Activated T-helper 1 cell treated with anti-CD3 and anti-CD28 coated beads, Interleukin-12 subunit alpha, Interleukin-12 subunit beta, Interleukin-2, Interleukin-4 antibody, amounts not matched to agents 30 ng/mL and 10 ng/mL and 1 ng/mL, durations not matched to agents 14 hours and 24 hours and 36 hours (primary cell): ENCODE measurements at places on chromosomes 6 and 20.

GRCh38 chr6:37311741-37312473 lies 41.9 kb upstream of the RNF8 start:
- no peak for DNase-seq

DNA sequence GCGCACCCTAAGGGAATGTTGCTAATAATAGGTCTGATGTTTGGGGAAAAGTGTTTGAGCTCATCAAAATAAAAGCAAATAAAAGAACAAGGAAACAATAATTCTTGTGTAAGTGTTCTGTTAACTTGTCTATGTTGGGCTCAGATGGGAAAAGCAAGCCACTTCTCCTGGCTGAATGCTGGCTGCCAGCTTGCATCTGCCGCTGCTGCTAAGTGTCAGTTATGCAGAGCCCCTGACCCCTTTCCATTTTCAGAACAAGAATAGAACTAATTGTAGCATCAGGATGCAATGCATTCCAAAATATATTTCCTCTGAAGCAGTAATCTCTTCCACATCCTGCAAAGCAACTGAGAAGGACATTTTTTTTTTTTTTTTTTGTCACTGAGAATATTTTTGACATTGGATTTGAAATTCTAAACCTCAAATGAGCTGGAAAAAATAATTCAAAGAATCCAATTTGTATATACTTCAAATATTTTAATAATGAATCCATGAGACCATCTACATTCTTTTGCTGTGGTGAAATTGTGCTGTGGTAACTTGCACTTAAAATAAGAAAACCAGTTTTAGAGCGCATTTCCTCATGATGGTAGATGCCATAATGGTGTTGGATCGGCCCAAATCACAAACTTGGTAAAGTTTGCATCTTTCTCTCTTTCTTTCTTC lies 43.9 kb upstream of the DEK start:
- DNase-seq, result no peak

- no peak for DNase-seq
These were observed 29.8 kb downstream of the UST start for GRCh38 chr6:148776321-148777308.

GRCh38 chr6:33578588-33579011 lies 1.5 kb downstream of the BAK1 start:
- peak; percentile 65 for DNase-seq

- DNase-seq, result no peak
These were observed 88.3 kb downstream of the DLGAP4 start for GRCh38 chr20:36394340-36394965.

- no peak for DNase-seq
These were observed 51.0 kb upstream of the SENP6 start for GRCh38 chr6:75550544-75551167.

- DNase-seq, result no peak
These were observed 34.9 kb downstream of the ERMARD start for GRCh38 chr6:169786349-169786748.

DNA sequence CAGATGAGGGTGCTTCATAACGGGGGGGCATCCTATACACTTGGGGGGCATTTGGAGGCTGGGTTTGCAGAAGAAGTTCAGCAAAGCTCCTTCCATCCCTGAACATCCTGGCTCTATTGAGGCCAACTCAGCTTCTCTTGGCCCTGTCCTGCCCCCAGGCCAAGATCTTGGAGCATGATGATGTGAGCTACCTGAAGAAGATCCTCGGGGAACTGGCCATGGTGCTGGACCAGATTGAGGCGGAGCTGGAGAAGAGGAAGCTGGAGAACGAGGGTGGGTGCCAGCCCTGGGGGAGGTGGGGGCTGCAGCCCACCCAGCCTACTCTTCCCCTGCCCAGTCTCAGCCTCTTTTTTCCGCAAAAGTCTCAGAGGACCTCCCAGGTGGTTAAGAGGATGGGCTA lies 17.2 kb downstream of the GDAP1L1 start:
- DNase-seq, result no peak

- DNase-seq, result no peak
These were observed 93.8 kb downstream of the OPN5 start for GRCh38 chr6:47875593-47875992.

DNA sequence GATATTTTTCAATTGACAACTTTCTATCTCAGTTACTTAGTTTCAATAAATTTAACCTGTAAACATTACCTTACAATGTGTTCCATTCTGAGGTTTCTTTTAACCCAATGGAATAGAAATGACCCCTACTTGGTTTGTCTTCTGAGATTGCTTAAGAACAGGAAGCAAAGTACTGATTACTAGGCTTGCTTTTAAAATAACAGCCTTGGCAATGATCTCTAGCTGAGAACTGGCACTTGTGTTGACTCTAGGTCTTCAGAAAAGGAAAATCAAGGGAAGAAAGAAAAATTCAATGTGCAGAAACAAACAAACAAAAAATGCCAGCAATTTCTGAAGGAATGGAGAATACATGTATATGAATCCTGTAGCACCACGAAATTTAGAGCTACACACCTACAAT lies 66.1 kb downstream of the SYNE1 start:
- DNase-seq, result no peak

- DNase-seq, result no peak
These were observed 28.3 kb upstream of the OCSTAMP start for GRCh38 chr20:46578745-46579144.

DNA sequence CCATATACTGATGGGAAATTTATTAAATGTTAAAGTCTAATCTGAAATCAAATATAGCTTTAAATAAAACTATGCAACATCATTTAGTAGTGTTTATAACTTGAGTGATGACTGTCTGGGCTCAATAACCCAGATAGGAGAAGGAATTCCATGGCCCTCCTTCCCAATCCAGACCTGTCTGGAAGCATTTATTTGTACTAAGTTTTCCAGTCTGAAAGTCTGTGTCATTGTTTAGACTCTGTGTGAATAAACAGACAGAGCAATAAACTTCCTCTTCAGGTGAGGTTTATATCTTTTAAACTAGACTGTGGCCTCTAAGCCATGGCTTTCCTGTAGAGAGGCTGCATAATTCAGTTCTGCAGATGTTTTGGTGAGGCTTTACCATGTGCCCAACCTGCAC lies 176.4 kb downstream of the SOX4 start:
- DNase-seq, result no peak

- DNase-seq, result no peak
These were observed 90.0 kb upstream of the INSM1 start for GRCh38 chr20:20277894-20278335.

DNA sequence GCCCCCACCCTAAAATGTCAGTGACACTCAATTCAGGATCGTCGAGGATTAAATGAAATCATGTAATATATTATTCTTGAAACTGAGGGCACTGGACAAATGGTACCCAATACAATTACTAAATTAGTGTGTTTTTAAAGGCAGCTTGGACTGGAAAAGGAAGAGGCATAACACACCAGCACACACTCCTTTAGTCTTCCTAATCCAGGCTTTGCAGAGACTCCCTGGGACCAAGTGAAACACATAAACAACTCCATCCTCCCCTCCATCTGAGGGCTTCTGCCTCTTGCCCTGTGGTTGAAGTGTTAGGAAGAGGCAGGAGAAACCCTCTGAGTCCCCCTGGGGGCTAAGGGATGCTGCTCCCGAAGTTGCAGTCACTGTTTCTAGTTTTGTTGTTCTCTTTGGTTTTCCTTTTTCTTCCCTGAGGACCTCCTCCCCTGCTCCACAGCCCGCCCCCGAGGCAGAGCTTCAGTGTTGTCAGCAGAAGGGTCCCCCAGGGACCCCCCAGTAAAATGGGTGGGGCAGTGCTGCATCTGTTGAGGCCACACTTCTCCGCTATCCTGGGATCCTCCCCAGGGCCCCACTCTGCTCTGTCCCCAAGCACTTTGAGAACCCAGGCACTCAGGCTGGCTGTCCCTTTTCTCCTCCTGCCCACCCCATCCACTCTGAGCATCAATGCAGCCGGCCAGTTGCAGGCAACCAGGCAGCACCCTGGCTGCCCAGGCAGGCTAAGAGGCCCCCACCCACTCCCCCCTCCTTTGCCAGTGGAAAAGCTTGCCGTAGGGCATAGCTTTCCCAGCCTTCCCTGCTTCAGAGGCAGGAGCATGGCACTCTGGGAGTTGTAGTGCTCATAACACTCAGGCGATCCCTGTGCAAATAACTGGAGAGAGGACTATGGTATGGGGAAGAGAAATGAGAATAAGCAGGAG lies 5.9 kb downstream of the TMEM63B start:
- no peak for DNase-seq

DNA sequence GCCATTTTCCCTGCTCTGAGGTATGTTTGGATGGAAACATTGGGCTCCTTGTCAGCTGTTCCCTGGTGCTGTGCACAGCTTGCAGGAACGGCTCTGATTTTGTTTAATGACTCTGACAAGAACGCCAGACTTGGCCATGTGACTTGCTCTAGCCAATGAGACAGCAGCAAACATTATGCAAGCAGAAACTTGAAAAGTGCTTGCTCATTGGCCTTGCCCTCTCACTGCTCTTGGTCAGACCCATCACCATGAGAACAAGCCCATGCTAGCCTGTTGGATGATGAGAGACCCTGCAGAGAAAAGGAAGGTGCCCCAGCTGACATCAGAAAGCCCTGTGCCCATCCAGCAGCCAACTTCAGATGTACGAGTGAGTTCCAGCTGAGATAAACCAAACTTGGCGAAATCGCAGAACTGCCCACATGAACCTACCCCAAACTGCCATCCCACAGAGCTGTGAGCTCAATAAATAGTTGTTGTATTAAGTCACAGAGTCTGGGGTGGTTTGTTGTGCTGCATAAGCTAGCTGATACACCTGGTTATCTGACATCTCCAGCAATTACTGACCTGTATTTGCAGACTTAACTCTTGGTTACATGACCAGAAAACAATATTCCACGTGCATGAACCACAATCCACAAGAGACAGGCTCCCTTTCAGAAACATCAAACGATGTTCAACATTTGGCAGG lies 96.9 kb downstream of the JPH2 start:
- no peak for DNase-seq

DNA sequence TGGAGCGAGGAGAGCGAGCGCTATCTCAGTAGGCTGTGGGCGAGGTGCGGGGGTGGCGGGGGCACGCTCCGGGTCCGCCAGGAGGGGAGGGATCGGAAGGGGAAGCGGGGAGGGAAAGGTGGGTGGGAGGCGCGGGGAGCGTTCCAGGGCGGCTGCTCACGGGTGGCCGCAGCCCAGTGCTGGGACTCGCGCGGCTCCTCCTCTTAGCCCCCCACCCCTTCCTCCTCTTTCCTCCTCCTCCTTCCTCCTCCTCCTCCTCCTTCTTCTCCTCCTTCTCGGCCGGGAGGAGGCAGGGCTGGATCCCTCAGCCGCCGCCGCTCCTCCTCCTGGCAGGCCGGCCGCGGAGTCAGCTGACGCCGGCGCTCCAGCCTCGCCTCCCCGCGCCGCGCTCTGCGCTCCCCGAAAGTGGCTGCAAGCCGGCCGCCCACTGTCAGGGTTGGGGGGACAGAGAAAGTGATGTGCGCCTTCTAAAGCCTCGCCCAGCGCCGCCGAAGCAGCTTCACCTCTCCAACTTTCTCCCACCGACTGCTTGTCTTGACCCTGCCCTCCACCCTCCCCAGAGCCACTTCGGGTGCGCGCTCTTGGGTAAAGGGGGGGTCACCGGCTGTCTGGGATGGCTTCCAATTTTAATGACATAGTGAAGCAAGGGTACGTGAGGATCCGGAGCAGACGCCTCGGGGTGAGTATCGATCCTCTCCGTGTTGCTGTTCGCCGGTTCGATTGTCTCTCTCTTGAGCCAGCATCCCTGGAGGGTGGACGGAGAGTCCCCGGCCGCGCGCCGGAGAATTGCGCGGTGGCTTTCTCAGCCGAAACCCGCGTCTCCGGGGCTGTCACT lies at the start of gene DOK5:
TSS of gene DOK5 (plus strand) at position 260 of the 835 bp plus-strand sequence. CDS start at position 614, 354 bp downstream.
- DNase-seq, result no peak

GRCh38 chr6:128465368-128466343 lies 54.7 kb downstream of the PTPRK start:
- no peak for DNase-seq

DNA sequence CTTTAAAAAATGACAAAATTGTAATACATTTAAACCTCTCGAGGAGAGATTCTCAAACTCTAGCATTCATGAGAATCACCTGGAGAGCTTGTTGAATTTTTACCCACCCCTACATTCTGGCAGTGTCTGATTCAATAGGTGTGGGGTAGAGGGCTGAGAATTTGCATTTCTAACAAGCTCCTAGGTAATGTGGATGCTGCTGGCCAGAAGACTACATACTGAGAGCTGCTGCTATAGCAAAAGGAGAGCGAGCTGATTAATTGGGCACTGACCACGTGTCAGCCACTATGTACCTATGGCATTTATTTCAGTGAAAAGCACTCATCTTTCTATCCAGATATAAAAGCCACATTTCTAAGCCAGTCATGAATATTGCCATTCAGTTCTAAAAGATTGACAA lies 169.0 kb upstream of the NRSN1 start:
- no peak for DNase-seq

- no peak for DNase-seq
These were observed 20.6 kb upstream of the EPB41L2 start for GRCh38 chr6:131083687-131084086.

DNA sequence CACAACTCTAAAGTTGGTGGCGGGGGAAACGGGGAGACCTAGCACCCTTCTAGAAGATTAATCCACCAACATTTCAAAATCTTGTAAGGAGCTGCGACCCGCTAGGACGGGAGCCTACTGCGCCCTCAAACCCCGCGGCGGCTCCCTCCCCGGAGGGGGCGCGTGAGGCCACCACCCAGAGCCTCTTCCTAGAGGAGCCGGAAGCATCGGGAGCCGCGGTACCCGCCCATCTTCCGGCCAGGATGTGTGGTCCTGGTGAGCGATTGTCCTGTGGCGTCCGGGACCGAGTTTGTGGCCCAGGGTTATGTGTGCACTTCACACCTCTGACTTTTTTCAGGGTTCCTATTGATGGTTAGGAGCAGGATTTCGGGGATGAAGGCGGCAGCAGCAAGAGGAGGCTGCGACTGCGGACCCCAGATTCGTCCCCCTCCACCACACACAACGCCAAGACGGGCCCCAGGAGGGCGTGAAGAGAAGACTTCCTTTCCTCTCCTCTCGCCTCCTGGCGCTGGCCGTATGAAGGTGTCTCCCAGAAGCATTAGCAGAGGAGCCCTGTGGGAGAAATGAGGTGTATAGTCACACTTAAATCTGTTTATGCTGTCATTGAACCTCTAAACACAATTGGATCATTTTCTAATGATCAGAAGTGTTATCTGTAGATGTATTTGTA lies 10.7 kb downstream of the ZNF165 start:
- DNase-seq, result no peak

- DNase-seq, result no peak
These were observed 1343.3 kb upstream of the GJE1 start for GRCh38 chr6:140789466-140789865.

- DNase-seq, result no peak
These were observed 240.0 kb downstream of the FOXC1 start for GRCh38 chr6:1849691-1850090.
